ENCODE measurements at places on chromosomes 7 and 10.

DNA sequence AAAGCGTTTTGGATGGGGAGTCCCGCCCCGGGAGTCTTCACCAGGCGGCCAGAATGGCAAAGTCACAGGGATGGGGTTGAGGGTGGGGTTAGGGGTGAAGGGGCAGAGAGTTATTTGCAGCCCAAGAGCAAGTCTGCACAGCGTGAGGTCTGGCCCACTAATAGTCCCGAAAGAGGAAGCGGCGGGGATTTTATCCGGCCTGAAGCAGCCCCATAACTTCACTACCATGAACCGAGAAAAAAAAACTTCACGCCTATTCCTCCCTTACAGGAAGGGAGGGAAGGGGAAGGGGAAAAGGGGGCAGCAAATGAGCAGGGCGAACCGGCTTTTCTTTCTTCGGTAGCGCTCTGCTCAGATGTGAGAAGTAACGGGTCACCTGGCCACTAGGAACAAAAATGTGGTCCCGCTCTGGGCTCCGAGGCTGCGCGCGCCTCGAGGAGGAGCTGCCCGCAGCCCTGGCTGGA lies 712 bp downstream of the ITPRIP start:
- no peak for DNase-seq

DNA sequence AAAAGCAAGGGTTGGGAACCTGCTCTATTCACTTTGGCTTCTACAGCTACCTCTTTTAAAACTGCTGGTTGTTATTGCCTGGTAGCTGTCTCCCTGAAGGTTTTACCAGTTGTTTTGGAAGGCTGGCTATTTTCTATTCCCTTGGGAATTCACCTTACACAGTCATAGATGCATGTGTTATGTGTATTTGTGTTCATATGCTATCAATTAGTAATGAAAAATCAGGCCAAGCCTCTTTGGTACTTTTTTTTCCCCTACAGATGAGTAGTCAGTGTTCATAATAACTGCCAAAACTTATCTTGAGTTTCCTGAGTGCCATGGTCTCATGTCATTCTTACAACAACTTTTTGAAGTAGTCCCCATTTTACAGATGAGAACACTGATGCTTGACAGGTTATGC lies 738.0 kb upstream of the GALNT17 start:
- DNase-seq: no peak

DNA sequence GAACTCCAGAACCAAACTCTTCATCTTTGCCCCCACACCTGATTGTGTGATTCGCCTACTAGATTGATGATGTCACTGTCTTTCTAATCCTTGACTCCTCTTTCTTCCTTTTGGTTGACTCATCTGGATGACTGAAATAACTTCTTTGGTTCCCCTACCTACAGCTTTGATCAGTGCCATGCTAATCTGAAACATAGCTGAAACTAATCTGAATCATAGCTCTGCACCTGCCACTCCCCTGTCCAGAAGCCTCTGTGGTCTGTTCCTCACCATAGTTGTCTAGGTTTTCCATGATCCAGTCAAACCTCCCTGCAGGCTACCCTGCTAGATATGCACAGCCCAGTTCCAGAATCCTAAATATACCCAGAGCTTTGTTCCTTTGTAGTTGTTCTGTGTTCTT lies 51.9 kb downstream of the ZNF365 start:
- no peak for DNase-seq

DNA sequence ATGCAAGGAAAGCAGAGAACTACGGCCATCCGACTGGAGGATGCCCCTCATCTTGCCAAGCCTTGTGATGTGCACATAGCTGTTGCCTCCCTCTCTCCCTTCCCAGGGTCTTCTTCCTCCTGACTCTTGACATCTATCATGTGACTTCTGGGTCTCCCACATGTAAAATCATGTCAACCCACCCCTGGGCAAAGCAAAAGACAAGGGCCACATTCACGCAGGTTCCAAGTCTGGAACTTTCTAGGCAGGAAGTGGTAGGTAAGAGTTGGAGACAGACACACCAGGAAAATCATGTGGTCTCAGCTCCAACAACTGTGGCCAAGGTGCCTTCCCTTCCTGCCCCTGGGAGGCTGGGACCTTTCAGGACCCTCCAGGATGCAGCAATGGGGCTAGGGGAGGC lies 187.3 kb downstream of the CXCL12 start:
- no peak for DNase-seq

DNA sequence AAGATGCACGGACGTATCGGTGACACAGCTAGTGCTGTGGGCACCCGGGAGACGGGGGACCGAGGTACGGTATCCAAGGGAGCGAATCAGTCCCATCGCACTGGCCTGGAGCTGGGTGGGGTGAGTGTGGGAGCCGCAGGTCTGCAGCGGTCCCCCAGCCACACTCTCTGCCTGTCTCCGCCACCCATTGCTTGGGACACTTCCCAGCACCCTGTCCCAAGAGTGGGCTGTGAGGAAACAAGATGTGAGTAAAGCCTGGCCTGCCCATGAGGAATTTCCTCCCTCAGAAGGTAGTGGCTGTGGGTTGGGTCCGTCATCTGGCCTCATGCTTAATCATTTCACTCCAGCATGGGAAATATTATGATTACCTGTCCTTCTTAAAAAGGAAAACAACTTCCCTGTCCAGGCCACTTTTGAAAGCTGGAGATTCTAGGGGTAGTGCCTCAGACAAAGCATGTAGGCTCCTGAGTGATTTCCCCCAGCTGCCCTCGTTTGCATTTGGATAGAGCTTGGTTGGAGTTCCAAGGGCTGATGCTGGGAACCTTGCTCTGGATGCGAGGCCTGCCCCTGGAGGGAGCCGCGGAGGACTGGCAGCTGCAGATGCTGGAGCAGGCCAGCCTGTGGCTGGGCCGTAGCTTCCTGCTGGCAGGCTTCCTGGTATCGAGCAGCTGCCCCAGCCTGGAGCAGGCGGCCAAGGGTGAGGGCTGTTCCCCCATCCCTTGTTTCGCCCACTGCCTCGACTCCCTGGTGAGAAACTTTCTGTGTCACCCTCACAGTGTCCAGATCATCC lies 6.2 kb upstream of the ACTR3C start:
- DNase-seq: no peak

DNA sequence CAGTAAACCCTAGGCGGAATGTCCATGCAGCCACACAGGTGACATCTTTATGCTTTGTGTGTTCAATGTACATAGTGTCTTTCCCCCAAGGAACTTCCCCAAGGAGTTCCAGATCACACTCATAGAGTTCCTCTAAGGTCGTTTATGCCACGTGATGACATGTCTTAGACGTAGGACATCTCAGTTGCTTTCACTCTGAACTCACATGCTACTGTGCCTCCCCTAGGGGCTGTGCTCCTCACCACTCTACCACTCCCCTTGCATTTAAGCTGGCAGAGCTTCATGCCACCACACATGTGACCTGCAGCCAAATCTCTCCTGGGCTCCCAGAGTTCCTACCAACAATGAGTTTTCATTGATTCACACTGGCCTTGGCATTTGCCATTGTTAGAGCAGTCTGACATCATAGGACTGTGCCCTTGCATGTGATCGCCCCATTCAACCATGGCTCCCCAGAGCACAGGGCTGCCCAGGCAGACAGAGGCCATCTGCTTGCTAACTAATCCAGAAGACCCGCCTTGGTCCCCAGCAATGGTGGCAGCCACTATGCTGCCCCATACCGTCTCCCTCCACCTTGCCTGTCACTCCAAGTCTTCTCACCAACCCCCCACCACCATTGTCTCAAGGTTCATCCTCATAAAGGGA lies 95.3 kb upstream of the MACROH2A2 start:
- DNase-seq: no peak

- DNase-seq: no peak
These were observed 276.7 kb downstream of the KIF20B start for GRCh38 chr10:89978081-89978480.

All from activated T-helper 1 cell treated with anti-CD3 and anti-CD28 coated beads, Interleukin-2, amount 50 U/mL, for 16 hours (primary cell).